ENCODE measurements at places on chromosomes 2 and 18.

DNA sequence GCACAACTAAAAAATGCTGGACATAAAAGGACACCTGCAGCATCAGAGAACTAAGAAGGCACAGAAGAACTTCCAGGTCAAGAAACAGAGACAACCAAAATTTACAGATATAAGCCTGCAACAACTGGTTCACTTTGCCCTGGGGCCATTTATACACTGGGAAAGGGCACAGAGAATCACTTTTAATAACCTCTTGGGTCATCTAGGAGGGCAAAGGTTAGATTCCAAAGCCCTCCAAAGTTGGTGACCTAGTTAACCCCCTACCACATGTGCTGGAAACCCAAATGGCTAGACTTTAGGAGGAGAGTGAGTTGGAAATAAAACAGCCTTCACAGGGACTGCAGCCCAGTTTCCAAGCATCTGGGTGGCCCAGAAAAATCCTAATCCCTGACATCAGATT, 3.3 kb downstream of the RNU4ATAC start:
- no peak for DNase-seq

DNA sequence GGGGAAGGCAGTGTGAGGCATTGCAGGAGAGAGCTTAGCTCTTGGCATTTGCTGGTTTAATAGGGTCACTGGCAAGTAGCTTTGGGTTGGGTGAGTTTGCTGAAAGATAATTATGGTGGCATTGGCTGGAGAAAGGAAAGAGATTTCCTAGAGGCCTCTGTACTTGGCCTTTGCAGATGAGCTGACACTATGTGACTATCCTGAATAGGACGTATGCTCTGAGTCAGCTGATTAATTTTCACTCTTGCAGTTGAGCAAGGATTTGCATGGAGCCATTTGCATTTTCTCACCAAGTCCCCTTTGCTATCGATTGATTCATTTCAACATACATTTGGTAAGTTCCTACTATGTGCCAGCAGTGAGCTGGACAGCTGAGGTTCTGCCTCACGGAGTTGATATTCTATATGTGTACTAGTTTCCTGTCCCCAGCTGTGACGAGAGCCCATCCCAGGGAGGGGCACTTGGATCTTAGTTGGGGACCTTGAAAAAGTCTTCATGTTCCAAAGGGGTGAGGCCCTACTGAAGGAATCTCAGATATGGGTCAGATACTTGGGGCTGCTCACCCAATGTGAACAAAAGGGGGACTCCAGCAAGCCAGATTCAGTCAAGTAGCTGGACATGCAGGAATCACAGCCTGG, 245.7 kb downstream of the LOXHD1 start:
- DNase-seq, result no peak

GRCh38 chr2:144920755-144921530, 401.0 kb upstream of the ZEB2 start:
- no peak for DNase-seq

DNA sequence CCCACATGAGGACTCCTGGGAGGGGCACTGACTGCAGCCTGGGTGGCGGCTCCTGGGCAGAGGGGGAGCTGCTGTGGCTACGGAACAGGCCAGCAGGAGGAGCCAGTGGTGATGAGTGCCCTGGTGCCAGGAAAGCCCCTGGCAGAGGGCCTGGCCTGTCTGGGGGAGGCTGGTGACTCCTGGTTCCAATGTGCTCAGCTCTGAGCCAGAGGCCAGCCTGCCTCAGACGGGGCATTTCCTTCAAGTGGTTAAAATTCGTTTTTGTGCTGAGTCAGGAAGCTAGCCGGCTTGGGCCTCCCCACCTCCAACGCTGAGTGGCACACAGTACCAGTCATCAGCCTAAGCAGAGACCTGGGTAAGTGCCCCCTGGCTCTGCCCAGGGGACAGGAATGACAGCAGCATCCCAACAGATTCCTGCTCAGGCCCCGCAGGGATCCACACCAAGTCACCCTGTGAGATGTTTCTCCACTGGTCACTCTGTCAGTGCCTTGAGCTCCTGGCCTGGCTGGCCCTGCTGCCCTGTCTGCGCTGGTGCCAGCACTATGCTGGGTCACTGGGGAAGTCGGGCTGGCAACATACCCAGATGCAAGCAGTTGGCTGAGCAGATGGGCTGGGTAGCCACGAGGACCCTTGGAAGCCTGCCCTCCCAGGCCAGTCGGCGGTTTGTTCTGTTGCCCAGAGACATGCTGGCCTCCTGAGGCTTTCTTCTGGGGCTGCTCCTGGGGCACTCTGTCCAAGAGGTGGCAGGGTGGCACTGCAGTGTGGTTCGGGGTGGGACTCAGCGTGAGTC, 7.1 kb upstream of the KLF11 start:
- DNase-seq, result peak; percentile 81

GRCh38 chr18:68665628-68666027, 49.3 kb downstream of the TMX3 start:
- DNase-seq, result no peak

- no peak for DNase-seq
Observed at GRCh38 chr2:196153480-196153879, 17.9 kb downstream of the STK17B start.

GRCh38 chr2:208619993-208620392, 213.4 kb downstream of the PTH2R start:
- DNase-seq, result no peak

- no peak for DNase-seq
Observed at GRCh38 chr2:169073211-169073962, 4.0 kb downstream of the DHRS9 start.

GRCh38 chr2:176997074-176997791, 215.4 kb upstream of the HNRNPA3 start:
- peak; percentile 73 for DNase-seq

GRCh38 chr18:10783941-10784340, 258.1 kb downstream of the NAPG start:
- DNase-seq, result no peak

GRCh38 chr2:85266146-85267041, 61.4 kb downstream of the TGOLN2 start:
- peak; percentile 73 for DNase-seq

Data from AG20443 (cell line).